ENCODE measurements at places on chromosomes 16 and 17.

GRCh38 chr16:89269805-89270665 lies 52.5 kb downstream of the ZNF778 start:
- no peak for DNase-seq

DNA sequence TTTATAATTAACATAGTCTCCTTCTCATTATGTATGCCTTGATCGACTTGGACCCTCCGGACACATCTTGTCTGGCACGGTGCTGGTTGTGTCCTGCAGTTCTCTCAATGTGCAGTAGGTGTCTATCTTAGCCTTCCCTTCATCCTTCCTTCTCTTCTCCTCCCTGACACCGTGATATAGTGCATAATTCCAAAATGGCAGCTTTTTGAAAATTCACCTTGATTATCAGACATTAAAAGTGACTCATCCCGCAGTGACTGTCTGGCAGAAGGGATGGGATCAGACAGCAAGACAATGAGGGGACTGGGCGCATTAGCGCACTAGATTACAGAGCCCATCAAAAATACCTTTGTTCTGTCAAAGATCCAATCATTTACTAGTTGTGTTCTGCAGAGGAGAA lies 70.0 kb upstream of the PMFBP1 start:
- no peak for DNase-seq

- DNase-seq = no peak
Observed at GRCh38 chr17:74161503-74161875, 42.0 kb upstream of the RPL38 start.

GRCh38 chr17:73533127-73533526 lies 111.1 kb downstream of the SDK2 start:
- no peak for DNase-seq

GRCh38 chr17:70320673-70321345 lies 151.5 kb downstream of the KCNJ2 start:
- no peak for DNase-seq

DNA sequence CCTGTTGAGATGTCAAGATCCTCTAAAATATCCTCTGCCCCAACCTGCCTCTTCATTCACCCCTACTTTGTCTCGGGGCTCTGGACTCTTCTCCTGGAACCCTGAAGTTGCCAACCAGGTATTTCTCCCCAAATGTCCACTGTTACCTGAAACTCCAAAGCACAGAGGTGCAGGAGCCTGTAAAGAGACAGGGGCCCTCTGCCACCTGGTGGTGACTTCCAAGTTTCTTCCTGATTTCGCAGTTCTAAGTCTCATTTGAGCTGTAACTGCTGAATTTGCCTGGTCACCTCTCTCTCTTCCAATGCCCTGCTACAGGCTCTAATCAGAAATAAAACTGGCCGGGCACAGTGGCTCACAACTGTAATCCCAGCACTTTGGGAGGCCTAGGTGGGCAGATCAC lies 77.1 kb upstream of the RCVRN start:
- DNase-seq = no peak

DNA sequence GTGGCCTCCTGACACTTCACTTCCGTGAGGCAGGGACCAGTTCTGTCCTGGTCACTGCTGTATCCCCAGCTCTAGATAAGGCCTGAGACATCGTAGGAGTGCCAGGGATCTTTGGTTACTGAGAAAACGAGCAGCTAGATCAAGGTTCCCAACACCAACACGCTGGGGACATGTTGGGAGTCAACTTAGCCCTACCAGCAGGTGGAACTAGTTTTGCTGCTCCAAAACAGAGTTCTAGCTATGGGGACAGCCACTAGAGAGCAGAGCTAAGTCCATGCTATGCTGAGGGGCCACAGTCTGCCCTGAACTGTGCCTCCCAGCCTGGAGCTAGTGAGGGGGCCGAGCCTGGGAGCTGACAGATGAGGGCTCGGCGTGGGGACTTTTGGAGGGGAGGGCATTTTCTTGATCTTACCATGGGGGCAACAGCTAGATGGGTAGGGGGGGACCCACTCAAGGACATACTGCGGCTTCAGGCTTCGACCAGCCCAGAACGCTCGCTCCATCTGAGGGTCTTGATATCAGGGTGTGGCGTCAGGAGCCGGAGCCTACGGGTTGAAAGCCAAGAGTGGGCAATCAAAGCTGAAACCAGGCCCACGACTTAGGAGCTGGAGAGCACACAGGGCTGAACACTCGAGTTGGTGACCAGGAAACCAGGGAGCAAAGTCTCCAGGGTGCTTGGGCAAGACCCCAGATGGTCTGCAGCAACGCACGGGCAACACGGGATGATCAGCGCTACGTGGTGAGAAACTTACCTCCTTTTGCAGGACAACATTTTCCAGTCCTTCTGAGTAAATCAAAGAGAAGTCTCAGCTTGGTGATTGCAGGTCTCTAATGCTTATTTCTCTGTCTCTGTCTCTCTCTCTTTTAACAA lies 13.4 kb downstream of the SNX20 start:
- no peak for DNase-seq

GRCh38 chr17:42122371-42123303 lies at the start of gene HSPB9:
HSPB9 (plus strand) TSS chr17:42122804; CDS start chr17:42122851, 47 bp downstream.
- DNase-seq = no peak

DNA sequence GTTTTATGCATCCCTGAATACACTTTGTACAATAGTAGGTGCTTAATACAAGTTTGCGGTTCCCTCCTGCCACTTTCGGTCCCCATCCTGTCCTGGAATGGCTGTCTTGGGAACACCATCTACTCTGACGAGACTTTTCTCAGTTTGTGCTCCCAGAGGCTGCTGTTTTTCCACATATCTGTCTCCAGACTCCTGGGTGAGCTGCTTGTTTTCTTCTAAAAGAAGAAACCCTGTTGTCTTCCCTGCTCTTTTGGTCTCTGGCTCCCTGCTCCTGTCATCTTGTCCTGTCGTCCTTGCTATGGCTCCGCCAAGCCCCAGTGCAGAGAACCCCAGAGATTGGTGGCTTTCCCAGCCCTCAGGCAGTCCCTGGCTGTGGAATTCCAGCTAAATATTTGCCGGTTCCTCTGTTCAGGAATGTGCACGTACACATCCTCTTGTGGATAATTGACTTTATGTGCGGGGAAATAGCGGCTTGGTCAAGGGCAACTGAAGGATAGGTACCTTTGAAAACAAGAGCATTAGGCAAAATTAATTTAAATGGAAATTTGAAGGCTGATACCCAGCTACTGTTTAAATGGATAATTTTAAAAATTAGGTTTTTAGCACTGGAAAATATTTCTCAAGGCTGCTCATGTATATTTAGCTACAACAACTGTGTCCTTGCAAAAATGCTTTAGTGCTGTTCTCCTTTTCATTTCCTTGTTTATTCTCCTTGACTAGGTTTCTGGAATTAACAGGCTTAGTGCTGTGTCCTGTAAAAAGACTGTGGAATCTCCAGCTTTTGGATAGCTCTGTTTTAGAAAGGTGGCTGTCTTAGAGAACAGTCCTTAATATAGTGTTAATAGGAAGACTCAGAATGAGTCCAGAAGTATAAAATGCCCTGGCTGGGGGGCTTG lies 50.2 kb upstream of the SLC12A3 start:
- no peak for DNase-seq

DNA sequence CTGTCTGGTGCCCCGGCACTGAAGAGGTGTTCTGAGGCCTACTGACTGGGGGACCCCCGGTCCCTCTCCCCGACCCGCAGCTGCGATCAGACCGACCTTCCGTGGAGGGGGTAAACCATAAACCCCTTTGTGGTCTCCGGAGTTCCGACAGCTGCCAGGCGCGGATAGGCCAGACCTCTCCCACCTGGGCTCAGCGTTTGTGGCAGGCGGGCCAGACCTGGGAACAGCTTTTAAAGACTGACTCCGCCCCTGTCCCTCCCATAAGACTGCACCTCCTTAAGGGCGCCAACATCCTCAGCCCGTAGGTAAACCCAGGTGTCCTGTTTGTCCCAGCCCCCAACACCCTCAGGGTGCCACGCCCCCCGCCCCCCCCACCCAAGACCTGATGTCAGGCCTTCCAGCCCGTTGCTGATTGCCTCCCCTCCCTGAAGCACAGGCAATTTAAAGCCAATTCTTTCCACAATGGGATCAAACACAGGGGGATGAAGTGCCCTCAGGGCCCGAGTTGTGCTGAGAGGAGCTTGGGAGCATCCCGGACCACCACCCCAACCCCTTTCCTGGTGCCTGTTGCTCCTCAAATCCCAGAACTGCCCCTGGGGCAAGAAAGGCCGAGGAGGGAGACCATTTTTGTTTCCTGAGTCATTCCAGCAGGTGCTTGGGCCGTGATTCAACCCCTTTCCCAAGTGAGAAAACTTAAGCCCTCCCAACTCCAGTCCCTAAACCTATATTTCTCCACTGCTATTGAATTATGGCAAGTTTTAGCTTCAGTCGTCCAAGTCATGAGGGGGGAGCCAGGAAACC lies at the start of gene SOX15:
TSS of gene SOX15 (minus strand) at position 204 of the 801 bp plus-strand sequence. CDS start 418 bp downstream, outside the sequence.
- no peak for DNase-seq

- no peak for DNase-seq
Observed at GRCh38 chr16:81410643-81411293, 33.8 kb upstream of the CMIP start.

- peak; percentile 84 for DNase-seq
Observed at GRCh38 chr17:39653662-39654331, 11.4 kb upstream of the TCAP start.

Data from activated CD4-positive, alpha-beta T cell treated with anti-CD3 and anti-CD28 coated beads for 4 hours (primary cell).